ENCODE measurements at places on chromosomes 6 and 20.

DNA sequence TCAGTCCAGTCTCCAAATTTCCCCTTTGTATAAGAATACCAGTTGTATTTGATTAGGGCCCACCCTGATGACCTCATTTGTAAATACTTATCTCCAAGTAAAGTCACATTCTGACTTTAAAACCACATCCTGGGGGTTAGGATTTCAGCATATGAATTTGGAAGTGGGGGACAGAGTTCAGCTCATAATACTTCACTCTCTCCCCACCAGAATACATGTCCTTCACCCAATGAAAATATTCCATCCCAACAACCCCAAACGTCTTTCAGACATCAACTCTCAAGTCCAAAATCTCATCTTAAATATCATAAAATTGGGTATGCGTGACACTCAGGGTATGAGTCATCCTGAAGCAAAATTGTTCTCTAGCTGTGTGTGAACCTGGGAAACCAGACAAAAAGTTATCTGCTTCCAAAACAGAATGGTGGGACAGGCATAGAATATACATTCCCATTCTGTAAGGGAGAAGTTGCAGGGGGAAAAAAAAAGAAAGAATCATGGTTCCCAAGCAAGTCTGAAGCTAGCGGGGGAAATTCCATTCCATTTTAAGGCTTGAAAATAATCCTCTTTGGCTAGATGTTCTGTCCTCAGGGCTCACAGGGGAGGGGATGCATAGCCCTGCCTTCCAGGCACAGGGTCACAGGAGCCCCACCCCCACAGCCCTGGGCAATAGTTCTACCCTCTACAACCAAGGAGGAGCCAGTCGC lies 113.9 kb downstream of the ADAT2 start:
- no peak for DNase-seq

- no peak for DNase-seq
Observed at GRCh38 chr6:31663126-31663960, 1.5 kb downstream of the GPANK1 start.

DNA sequence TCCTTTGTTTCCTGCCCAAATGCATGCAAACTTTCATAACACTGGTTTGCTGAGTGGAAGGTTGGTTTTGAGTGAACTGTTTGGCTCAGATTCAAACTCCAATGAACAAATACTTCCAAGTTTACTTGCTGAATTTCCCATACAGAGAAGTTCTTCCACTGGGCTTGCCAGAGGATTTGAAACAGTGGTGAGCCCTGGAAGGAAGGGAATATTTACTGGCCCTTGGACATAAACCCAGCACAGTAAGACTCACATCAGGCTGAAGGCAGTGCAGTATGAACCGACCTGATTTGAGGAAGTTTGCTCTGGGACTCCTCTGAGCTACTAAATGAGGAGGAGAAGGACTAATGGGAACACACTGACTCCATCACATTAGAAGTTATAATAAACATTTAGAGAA lies 3.8 kb downstream of the TRAF3IP2 start:
- DNase-seq = no peak

GRCh38 chr20:4488407-4489339 lies 233.0 kb upstream of the PRND start:
- DNase-seq = no peak

GRCh38 chr20:10014431-10014830 lies 20.4 kb upstream of the ANKEF1 start:
- no peak for DNase-seq

Data from stimulated activated CD4-positive, alpha-beta T cell treated with anti-CD3 and anti-CD28 coated beads, Interleukin-2, amount 100 ng/mL, for 4 hours (primary cell).